ENCODE measurements at places on chromosomes 1 and 21.

DNA sequence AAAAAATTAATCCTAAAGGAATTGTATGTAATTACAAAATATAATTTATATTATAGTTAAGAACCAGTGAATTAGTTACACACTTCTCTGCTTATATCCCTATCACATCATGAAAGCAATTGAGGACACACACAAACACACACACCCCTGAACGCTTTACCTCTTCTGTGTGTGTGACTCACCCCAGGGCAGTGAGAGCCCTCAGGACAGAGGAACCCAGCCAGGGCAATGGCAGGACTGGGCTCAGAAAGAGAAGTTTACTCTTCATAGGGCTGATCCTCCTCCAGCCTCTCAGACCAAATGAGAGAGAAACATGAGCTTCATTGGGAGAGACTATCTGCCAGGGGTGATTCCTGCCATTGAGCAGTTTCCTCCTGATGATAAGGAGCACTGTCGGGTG lies 38.1 kb downstream of the SLC44A3 start:
- DNase-seq: no peak

- DNase-seq: no peak
Measured at GRCh38 chr1:149846593-149847466, 52.5 kb upstream of the BOLA1 start.

GRCh38 chr1:57894315-57894714 lies 470.5 kb upstream of the DAB1 start:
- no peak for DNase-seq

DNA sequence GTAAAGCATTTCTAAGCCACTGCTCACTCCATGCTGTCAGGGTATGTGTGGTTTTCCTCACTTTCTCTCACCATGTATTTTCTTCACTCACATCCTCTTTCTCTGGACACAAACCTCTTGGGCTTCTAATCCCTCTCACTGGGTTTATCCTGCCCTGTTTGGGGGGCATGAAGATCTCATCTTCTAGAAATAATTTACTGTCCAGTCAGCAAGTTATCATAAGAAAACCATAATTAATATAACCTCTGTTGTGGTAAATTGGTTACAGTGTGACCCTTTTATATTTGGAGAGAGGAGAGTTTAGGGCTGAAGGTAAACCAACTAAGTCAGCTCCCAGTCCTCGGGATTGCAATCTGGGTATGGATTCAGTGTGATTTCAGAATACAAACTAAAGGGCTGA lies 213.8 kb upstream of the PROX1 start:
- DNase-seq: no peak

DNA sequence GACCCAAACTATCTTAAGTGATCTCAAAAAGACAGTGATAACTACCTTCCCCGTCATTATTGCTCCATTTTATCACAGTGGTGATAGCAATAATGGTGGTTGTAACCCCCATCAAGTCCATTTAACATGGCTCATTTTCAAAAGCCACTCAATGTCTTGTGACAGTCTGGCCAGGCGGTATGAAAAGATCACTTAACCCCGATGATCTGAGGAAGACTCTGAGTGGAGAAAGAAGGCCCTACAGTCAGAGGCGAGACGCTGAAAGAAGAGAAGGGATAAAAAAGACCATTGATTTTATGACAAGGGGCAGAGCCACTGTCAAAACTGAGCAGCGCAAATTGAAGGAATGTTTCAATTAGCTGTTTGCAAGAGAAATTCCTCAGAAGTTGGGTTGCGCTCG lies 417.2 kb upstream of the PBX1 start:
- no peak for DNase-seq

DNA sequence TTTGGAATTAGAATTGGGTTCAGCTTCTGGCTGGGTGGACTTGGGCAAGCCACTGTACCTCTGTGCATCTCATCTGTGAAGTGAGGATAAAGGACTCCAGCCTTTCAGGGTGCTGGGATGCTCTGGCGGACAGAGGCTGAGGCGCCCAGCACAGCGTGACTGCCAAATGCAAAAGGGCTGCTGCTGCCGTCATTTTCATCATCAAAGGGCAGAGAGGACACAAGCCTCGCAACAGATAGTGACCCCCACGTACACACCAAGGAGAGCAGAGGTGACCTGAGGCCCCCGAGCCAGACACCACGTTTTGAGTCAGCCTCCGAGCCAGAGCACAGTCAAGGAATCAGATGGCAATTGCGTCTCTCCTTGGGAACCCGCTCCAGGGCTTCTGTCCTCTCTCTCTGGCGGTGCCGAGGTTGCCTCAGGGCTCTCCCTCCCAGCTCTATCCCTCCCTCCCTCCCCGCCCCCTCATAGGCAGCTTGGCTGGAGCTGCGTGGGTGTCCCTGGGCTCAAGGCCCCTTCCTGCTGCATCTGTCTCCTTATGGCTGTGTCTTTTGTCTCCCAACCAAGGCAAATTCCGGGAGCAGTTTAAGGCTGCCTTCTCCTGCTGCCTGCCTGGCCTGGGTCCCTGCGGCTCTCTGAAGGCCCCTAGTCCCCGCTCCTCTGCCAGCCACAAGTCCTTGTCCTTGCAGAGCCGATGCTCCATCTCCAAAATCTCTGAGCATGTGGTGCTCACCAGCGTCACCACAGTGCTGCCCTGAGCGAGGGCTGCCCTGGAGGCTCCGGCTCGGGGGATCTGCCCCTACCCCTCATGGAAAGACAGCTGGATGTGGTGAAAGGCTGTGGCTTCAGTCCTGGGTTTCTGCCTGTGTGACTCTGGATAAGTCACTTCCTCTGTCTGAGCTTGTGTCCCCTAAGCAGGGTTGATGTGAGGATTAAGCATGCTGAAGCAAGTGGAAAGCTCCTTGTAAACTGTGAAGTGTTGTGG lies 9.0 kb downstream of the HCRTR1 start:
- DNase-seq: no peak

GRCh38 chr1:224507771-224508523 lies 73.3 kb upstream of the WDR26 start:
- DNase-seq: no peak

- DNase-seq: no peak
Measured at GRCh38 chr1:151060657-151061421, 642 bp downstream of the MLLT11 start.

DNA sequence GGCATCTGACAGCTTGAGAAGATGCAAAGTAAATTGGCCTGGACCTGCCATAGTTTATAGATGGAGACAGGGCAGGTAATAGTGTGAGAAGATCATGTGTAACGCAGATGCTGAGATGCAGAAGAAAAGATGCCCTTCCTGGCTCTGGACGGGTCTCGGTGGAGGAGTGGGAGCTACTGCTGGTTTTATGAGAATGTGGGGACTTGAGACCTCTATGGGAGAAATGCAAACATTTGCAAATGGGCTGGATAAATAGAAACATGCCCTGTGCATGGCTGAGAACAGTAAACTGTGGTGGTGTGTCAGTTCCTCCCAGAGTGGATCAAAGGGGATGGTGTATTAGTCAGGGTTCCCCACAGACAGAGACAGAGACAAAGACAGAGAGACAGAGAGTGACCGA lies 21.9 kb downstream of the UBASH3A start:
- DNase-seq: no peak
